ENCODE measurements at places on chromosomes 5 and 9.

GRCh38 chr5:52842111-52842510, 54.4 kb downstream of the ITGA1 start:
- no peak for DNase-seq

GRCh38 chr9:4137681-4138099, 162.2 kb downstream of the GLIS3 start:
- peak; percentile 58 for DNase-seq

- DNase-seq: peak; percentile 66
Observed at GRCh38 chr9:128553728-128554127, 1.3 kb downstream of the SPTAN1 start.

GRCh38 chr5:169280286-169280685, 20.7 kb downstream of the SLIT3 start:
- DNase-seq: no peak

DNA sequence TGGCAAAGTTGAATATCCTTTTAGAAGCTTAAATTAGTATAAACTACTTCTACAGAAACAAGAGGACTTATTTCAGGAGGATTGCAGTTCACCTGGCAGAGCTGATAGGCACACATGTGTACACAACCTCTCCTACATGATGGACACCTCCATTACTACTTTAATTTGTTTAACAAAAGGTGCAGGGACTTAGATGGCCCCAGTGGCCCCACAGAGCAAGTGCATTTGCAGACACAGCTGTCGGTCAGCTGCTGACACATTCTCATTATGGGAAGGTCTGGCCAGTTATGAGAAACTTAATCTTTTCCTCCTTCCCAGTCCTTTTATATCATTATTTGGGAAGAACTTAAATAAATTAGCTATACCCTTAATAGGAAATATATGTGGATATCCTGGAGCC, 28.3 kb downstream of the TDRD7 start:
- no peak for DNase-seq

- DNase-seq: peak; percentile 64
Observed at GRCh38 chr9:126788634-126789349, 16.0 kb upstream of the ZBTB43 start.

DNA sequence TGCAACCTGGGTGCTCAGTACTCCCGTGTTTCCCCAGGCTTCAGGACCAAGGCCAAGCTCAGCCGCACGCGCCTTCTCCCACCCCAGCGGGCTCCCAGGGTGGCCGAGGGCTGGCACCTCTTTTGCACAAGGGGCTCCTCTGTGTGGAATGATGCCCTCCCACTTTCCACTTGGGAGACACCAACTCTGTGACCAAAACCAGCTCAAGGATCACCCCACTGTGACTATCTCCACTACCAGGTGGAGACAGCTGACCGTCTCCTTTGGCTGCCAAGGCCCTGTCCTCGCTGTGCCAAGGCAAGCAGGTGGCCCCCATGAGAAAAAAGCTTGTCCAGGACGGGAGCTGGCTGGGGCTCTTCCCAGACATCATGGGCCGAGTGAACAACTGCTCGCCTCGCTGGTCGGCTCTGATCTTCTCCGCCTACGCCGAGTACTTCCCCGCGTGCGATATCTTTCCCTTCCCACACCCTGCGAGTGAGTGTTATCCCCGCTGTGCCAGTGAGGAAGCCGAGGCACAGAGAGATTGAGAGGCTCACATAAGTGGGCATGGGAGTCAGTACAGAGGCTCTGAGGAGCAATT, 132.8 kb downstream of the ZNF354C start:
- no peak for DNase-seq

GRCh38 chr5:92364986-92365550, 982.0 kb upstream of the ARRDC3 start:
- DNase-seq: peak; percentile 86

DNA sequence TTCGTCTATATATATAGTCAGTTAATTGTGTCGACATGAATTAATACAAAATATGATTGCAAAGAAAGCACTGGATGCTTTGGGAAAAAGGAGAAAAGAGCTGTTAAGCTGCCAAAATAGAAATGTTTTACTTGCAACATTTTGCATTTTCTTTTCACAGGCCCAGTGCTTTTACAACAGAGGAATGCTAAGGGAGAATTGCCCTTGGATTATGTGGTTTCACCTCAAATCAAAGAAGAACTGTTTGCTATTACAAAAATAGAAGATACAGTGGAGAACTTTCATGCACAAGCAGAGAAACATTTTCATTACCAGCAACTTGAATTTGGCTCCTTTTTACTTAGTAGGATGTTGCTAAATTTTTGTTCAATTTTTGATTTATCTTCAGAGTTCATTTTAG, 76.2 kb downstream of the SLF1 start:
- peak; percentile 46 for DNase-seq

DNA sequence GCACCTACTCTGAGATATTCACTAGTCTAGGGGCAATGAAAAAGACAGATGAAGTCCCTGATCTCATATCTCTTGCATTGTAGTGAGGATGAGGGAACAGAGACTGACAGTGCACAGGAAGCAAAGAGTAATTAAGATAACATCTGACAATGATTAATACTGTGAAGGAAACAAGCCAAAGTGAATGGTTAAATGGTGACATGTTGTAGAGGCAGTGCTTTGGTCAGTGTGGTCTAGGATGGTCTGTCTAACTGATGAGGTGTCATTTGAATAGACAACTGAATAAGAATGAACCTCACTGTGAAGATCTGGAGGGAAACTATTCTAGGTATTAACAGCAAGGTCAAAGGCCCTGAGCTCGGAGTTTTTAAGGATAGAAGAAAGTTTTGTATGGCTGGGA, 333.3 kb upstream of the GRIA1 start:
- DNase-seq: no peak

- no peak for DNase-seq
Observed at GRCh38 chr5:171648279-171649074, 137.1 kb upstream of the SMIM23 start.

DNA sequence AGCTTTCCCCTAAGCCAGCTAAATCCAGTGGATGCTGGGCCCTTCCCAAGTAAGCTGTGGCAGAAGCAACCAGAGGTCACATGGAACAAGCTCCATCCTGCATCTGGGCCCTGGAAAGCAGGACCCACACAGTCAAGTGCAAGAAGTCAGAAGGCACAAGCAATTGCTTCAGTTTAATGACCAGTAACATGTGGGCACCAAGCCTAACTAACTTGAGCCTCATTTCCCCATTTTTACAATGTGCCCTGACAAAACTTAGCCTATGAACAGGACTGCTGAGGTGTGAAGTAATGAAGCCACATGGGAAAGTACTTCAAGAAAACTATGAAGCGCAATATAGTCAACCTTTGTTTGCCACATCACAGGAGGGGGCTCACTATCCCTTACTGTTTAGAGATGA, 90.5 kb downstream of the TLE1 start:
- DNase-seq: no peak

DNA sequence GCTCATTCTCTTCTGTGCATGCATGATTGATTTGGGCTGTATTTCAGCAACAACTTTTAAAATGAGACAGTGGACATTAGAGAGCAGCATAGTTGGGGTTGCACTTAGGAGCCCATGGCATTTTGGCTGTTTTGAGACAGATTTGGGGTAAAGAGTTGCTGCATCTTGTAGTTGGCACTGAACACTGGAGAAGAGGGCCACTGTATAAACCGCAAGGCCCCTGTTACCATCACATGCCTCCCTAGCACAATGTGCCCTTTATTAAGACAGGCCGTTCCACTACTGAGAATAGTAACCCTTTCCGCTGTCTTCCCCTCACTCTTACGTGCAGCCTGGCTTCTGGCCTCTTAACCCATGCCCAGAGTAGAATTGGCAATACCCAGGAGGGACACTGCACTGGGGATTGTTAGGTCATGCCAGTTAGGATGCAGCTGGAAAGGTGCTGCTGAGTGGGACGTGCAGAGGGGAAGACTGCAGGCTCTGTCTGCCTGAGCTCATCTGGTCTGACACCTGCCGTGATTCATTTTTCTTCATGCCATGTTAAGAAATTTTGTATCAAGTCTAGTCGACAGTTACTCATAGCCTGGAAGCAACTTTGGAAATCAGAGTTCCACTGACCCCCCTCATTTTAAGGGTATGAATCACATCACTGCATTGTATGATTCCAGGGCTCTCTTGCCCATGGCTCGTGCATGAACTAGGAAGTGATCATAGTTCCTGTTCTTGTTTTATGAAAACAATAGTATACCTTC, 146.9 kb upstream of the DMRT1 start:
- peak; percentile 84 for DNase-seq

- DNase-seq: no peak
Observed at GRCh38 chr5:118044169-118044568, 944.2 kb downstream of the DTWD2 start.

- no peak for DNase-seq
Observed at GRCh38 chr5:8289779-8290178, 420.8 kb downstream of the MTRR start.

DNA sequence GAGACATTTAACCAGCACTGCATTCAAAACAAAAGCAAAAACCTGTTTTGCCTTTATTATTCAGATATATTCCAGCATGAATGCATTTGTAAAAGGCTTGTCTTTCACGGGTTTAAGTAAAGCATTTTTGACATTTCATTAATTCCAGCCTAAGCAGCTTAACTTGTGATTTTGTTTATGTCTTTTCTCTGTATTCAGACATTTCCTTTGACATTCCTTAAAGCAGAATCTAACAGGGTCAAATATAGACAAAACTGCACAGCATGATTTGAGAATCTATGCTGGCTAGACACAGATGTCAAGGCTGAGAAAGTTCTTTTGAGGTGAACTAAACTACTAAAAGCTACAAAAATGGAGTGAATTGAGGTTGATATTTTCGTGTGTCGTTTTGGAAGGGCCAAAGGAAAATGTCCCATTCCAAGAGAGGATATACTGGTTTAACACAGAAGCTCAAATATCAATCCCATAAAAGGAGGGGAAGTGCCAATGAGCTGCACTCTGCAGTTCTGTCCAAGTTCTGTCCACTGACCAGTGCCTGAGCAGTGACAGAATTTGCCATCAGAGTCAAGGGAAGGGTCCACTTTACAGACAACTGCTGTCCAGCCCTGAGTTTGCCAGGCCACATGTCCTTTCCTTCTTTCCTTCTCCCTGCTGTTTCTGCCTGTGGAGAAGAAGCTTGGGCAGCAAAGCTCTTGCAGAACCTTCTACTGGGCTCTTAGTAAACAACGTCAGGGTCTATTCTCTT, 198.7 kb upstream of the KLF9 start:
- no peak for DNase-seq

DNA sequence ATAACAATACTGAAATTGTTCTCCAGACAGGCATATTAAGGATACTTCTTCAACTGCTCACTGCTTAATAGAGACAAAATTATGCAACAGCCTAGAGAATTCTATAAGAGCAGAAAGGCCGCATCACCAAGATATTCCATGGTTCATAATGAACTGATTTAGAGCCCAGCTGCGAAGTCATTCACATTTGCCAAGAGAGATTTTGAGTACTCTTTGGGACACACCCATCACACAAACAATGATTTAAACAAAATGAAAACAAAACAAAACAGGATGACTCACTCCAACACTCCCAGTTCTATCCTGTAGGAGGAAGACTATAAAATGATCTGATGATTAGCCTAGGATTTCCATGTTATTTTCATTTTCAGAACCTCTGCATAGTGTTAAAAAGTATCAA, 145.7 kb upstream of the GNA14 start:
- DNase-seq: peak; percentile 15

DNA sequence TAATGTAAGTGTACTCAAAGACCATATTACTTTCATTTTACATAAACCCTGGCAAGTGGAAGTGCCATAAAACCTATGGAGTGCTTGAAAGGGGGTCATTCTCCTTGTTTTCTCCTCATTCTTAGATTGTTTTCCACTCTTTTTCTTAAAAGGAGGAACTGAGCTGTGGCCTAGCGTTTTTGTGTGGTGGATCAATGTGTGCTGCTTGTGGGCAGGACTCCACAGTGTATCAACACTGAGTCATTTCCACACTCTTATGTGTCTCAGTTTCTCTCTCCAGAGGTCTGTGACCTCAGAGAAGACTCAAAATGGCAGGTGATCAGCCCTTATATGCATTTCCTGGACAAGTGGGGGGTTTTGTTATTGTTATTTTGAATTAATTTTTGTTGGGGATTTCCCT, 516.1 kb upstream of the CDH10 start:
- no peak for DNase-seq

GRCh38 chr5:171978519-171978918, 27.9 kb downstream of the FBXW11 start:
- DNase-seq: no peak

DNA sequence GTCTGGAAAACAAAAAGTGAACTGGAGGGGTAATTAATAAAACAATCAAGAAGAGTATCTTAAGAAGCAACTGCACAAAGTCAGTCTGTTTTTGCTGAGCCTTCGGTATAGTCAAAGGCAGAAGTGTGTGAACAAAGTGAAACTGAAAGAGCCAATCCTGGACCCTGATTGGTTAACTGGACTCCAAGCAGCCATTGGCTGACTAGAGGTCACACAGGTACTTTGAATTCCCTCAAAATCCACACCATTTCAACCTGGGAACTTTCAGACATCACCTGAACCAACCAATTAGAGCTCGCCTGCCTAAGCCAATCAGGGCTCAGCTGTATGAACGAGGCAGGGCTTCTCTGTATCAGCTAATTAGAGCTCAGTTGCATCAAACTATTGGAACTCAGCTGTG, 286.7 kb downstream of the TLE4 start:
- DNase-seq: peak; percentile 3

DNA sequence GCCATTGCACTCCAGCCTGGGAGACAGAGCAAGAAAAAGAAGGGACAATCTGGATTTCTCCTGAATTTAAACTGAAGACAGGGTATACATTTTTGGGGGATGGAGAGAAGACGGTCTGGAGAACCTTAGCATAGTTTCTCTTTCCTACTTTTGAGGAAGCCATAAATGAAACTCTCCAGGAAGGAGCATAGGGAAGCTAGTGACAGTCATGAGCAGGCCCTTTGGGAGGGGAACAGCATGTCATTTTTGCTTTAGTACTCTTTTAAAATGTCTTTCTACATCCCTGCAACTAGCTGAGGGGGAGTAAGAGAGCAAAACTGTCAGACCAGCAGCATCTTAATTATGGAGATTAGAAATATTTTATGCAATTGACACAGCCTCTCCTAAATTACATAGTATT, 8.2 kb upstream of the SLC44A1 start:
- DNase-seq: no peak

DNA sequence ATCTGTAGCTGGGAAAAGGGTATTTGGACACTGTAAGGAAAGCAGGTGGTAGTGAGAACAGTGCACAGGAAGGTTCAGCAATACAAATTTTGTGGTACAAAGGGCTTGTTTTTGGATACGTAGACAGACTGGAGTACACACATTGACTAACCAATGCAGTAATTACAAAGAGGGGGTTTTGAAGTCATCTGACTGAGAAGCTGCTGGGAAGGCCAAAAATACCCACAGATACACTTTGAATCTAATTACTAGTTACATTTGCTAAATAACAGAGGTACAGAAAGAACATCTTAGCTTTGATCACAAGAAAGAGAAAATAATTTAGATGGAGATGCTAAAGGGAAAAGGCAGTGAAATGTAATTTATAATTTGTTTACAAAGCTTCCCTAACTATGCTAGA, 45.9 kb downstream of the PKD2L2 start:
- DNase-seq: no peak

- no peak for DNase-seq
Observed at GRCh38 chr5:102231693-102232619, 64.1 kb downstream of the SLCO4C1 start.

- peak; percentile 96 for DNase-seq
Observed at GRCh38 chr9:134644725-134645606, 3.4 kb downstream of the COL5A1 start.

Data from astrocyte of the spinal cord (primary cell).